Brain microvascular endothelial cell (primary cell): ENCODE measurements at places on chromosomes 2 and 18.

GRCh38 chr2:172129404-172129803 is 26.7 kb upstream of the DLX2 start:
- DNase-seq: no peak

DNA sequence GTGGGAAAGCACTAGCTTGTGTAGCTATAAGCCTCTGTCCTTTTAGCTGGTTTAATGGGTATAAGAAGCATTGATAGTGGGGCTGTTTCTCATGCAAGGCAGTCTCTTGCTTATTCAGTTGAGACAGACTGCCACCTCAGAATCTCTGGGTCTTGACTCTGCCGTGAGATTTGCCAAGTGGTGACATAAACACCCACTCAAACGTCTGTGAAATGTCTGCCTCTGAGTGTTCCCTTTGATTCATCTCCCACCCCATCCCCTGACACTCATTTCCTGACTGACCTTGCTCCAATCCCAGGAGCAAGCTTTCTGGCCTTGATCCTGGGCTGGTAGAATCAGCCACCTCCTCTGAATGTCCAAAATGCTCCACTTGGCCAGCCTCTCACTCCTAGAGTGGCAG is 141.9 kb upstream of the RBMS1 start:
- DNase-seq: peak; percentile 51

DNA sequence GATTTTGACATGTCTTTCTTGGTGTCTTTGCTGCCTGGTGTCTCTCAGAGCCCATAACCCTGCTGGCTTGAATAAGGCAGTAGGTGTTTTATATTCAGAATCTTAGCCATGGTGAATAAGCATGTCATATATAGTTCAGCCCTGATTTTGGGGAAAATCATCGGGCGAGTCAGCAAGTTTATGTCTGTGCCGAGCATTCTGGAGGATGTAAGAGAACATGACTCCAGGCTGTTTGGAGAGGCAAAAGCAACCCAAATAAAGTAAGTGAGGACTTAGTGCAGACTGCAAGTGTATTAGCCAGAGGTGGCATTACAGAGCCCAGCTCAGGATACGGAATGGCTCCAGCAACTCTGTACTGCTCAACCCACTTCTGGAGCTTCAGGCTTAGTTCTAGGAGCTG is 50.3 kb downstream of the TCF7L1 start:
- DNase-seq: no peak

GRCh38 chr2:225037415-225038230 is 4.6 kb downstream of the DOCK10 start:
- no peak for DNase-seq

- DNase-seq: peak; percentile 0
These were observed 372.8 kb upstream of the RAB6C start for GRCh38 chr2:129606496-129607270.

- DNase-seq: no peak
These were observed 28.2 kb downstream of the BIN1 start for GRCh38 chr2:127078666-127079270.

DNA sequence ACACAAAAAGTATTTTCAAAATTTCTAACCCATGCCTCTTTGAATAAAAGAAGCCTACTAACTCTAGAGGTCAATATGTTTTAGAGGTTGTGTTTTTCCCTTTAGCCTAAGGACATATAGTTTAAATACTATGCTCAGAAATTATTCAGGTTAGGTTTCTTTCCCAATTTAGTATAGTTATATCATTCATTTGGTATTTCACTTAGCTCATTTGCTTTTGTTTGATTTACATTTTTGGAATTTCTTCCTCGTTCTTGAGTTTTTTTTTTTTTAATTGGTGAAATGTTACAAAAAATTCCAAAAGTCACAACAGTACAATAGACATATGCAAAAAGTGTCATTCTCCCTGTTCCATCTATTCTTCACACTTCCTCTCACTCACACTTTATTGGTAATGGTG is 371.3 kb upstream of the TNP1 start:
- no peak for DNase-seq

GRCh38 chr2:47437287-47437686 is 34.3 kb downstream of the MSH2 start:
- DNase-seq: no peak

- no peak for DNase-seq
These were observed 94.6 kb downstream of the PLEKHM3 start for GRCh38 chr2:207930747-207931146.

GRCh38 chr18:58393295-58393694 is 235.6 kb downstream of the ALPK2 start:
- DNase-seq: no peak

DNA sequence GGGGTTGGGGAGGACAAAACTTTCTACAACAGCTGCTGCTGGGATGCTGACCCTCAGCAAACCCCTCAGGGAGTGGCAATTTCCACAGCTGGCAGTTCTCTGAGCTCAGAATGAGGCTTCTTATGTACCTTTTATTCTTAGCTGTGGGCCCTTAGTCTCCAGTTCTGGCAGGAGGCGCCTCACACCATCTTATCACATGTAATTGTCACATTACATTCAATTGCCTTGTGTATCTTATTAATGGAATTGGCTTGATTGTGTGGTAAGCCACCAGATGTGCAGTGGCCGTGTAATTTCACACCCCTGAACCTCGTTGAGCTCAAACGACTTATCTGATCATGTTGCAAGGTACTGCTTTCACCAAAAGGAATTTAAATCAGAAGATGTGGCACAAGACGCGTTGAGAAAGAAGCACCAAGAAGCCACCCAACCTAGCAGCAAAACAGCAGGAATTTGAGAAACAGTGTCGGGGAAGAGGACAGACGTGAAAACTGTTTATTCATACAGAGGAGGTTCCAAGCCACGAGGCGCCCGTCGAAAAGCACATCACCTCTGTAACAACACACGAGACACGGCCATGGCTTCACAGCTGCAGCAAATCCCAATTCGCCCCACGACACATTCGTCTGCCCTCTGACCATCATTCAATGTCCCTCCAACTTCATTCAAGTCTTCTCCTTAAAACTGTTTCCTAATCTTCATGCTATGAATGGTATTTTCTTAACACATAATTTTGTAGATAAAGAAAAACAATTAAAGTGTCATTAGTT is 53.6 kb upstream of the LPIN2 start:
- no peak for DNase-seq

DNA sequence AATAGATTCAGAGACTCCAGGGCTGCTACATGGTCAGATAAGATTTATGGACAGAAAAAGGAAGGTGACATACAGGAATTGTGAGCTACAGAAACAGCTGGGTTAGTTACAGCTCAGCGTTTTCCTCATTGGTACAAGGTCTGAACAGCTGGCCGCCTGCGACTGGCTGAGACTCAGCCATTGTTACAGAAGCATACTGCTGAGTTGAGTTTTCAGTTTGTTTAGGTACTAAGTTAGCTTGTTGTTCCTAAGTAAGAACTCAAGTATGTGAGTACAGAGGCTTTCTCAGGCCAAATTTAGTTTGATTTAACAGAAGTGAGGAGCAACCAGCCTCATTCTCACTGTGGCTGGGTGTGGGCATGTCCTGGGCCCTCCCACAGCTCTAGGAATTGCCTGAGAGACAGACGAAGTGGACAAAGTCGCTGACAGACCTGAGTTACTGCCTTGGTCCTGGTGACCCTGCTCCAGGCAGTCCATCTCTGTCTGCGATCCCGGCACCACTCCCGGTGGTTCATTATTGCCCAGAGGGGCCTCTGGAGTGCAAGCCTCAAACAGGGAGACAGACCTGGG is 27.8 kb upstream of the RHOB start:
- DNase-seq: no peak

GRCh38 chr2:235140801-235141081 is 188.9 kb downstream of the SH3BP4 start:
- DNase-seq: no peak

GRCh38 chr2:207770602-207771404 is 1.1 kb upstream of the FZD5 start:
- DNase-seq: no peak

DNA sequence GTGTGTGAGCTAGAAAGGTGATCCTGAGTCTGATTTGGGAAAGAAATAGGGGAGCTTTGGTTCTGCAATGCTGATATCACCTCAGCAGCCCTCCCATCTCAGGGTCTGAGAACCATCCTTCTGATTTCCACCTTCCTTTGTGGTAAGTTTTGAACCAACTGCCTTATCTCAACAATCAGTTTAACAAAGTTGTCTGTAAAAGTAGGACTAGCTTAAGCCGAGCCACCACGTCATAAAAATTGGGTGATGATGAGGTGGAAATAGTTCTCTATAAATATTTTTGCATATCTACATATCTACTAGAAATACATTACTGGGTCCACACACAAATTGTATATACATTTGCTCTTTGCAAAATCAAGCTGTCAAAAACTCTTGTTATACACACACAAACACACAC is 1.1 kb downstream of the SULT1C4 start:
- no peak for DNase-seq

DNA sequence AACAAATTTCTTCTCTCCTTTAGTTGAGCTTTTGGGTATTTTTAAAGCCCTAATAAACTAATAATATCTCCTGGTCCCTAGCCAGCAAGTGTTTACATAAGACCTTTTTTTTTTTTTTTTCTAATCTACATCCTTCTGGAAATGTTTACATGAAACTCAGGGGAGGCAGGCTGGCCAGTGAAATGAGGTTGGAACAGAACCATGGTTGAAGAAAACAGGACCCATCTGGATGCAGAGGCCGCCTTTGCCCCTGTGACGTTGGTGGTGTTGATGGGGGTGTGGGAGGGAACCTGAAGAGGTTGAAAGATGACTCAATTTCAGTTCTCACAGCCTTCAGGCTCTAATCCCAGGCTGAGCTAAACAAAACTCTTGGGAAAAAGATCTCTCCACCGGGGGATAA is 118.5 kb downstream of the NRP2 start:
- DNase-seq: peak; percentile 49
